ENCODE measurements at places on chromosomes 1 and 21. TPM values are rescaled to one million over a fixed set of nuclear protein-coding genes. Genes with fewer than 3 reads are reported as not detected.

Gene CGN
- polyA plus RNA-seq: 39.3 TPM

Gene CFAP141
- polyA plus RNA-seq: not detected

DNA sequence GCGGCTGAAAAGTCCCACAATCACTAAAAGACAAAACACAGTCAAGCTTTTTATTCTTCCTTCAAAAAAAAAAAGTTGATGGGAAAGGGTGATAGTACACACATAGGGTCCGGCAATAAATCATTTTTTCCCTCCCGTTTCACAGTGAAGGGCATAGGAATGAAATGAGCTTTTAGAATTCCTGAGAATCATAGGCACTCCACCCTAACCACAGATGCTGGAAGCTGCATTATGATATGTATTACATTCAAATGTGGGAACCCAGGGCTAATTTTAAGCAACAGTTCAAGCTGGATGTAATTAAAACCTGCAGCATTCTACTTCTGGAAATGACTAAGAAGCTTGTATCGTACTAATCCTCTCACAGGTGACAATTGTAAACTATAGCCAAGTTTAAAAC lies 75.7 kb upstream of the KCNJ15 start:
- no peak for DNase-seq

Gene PTPN7
- 2.1 TPM for polyA plus RNA-seq

Gene CD55
- polyA plus RNA-seq: 69.7 TPM

- no peak for DNase-seq
Observed at GRCh38 chr1:9332513-9333143, 39.9 kb downstream of the SPSB1 start.

DNA sequence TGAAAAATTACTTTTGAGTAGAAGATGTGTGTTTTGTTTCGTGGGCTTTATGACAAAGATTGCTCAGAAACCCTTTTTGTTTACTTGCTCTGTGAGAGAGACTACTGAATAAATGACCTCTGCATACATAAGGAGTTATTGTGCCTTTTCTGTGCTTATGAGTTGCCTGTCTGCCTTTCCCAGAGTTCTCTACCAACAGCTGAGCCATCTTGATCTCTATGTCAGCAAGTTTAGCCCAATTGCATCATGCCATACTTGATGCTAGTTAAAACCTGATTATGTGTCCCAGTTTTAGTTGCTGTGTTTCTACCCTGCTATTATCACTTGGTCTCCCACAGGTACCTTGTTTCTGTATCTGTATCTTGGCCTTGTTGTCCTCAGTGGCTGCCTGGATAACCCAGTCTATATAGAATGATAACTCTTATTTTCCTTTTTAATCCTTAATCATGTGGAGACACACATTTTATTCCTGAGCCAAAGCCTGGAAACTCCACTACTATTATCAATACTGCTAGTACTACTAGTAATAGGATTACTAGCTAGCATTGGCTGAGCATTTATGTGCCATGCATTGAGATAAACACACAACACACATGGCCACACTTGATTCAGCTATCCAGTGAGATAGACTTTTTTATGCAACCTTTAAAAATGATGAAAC lies 28.7 kb upstream of the GNG12 start:
- no peak for DNase-seq

Gene TMEM81
- 3.9 TPM for polyA plus RNA-seq

GRCh38 chr1:158283965-158284364 lies 5.8 kb upstream of the CD1C start:
- no peak for DNase-seq

GRCh38 chr1:46413596-46413985 lies 19.5 kb downstream of the FAAH start:
- no peak for DNase-seq

Data from right renal pelvis (tissue), 4 donors.